Stimulated activated CD8-positive, alpha-beta memory T cell treated with anti-CD3 and anti-CD28 coated beads, Interleukin-7, amount 100 ng/mL, for 4 hours (primary cell): ENCODE measurements at places on chromosomes 16 and 17.

DNA sequence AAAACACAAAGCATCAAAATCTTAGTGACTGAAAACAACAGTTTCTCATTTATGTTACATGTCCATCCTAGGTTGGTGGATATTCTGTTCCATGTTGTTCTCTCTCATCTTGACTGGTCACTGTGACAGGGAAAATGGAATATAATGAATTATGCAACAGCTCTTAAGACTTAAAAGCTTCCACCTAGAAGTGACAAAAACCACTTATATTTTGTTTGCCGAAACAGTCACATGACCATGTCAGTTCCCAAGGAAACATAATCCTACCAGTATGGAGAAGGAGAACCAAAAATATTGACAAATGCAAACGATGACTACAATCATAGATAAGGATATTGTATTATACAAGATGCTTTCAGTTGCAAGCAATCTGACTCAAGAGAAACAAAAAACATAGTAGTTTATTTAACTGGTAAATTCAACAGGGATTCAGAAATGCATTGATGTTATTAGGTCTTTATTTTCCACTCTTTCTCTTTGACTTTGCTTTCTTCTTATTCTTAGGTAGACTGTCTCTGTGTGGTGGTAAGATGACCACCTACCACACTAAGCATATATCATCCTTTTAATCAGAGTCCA lies 103.8 kb downstream of the SSH2 start:
- no peak for DNase-seq

GRCh38 chr16:1610899-1611632 lies 806 bp downstream of the IFT140 start:
- DNase-seq = no peak

- DNase-seq = no peak
These were observed 72.8 kb upstream of the C16orf82 start for GRCh38 chr16:26993963-26994362.

GRCh38 chr17:54882371-54882770 lies 18.3 kb upstream of the TOM1L1 start:
- DNase-seq = no peak

DNA sequence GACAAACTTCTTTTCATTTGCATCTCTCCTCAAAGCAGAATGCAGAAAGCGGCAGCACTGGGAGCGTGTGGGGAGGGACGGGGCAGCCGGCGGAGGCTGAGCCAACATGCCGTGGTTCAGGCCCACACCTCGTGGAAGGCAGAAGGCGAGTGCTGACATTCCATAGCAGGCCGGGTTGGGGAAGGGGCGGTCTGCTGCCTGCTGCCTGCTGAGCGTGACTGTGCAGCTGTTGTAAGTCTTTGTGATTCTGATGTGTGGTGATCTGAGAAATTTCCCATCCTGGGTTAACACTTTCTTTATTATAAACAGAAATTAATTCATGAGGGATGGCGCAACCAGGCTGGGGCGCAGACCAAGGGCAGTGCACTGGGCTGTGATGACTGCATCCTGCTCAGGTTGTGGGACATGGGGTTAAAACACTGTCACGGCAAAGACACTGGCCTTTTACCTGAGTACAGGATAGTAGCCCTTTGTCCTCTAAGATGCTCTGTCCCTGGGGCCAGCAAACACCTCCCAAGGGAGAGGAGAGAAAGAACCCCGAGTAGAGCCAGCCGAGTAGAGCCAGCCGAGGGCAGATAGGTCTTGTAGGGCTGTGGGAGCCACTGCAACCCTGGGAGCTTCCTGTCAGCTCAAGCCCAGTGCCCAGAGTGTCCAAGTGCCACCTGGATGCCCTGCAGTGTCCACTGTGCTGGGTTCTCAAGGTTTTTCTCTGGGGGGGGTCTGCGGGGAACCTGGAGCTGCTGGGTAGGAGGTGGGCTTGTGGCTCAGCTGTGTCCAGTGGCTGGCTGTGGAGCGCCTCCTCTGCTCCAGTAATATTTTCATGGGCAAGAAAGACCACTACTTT lies 8.8 kb upstream of the DNASE1 start:
- DNase-seq = no peak
